ENCODE measurements at places on chromosomes 5 and 9.
A peak's percentile ranks its signal among the peaks of the same experiment; 100 is the strongest.

GRCh38 chr5:168317521-168318147, 26.2 kb downstream of the WWC1 start:
- peak; percentile 90 for ATAC-seq

DNA sequence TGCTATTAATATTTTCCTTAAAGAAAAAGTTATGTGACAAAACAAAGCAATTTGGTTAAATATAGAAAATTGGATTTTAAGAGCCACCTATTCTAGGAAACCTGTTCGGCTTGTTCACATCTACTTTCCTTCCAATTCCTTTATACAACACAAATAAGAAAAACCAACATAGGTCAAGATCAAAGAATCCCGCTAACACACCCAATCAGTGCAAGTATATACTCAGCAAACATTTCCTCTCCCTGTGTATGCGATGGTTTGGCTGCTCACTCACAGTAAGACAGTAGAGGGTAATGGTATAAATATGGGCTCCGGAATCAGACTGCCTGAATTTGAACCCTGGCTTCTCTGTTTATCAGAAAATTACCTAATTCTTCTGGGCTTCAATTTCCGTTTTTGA, 757.5 kb upstream of the ZNF608 start:
- no peak for ATAC-seq

DNA sequence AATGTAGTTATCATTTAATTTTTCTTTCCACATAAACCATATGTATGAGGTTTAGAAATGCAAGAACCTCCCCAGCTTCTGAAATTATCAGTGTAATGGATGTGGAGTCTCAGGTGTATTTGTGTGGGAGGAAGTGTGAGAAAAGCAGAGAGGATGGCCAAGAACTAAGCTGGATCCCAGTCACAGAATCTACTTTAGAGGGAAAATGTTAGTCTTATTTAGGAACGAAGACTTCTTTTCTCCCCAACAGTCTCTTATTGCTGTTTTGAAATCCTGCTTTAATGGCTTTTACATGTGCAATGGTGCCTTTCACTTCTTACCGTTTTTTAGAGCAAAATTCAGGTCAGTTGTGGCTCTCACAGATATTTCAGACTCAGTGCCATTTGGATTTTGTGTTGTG, 3.0 kb downstream of the EQTN start:
- no peak for ATAC-seq

GRCh38 chr5:52073993-52074689, 690.9 kb downstream of the ISL1 start:
- no peak for ATAC-seq

DNA sequence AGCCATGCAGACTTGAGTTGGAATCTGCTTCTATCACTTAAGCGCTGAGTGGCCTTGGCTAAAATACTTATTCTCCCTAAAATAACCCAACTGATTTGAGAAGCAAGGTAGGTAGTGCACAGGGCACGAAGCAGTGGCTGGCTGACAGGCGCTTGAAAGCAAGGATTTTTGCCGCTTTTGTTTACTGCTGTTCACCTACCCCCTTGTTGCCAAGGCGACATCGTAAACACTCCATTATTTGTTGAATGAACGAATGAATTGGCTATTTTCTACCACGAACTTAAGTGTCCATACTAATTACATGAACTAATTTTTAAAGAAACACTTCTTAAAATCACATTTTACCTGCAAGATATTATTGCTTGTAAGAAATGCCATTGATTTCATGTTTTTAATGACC, 98.0 kb downstream of the ANKH start:
- ATAC-seq: no peak

DNA sequence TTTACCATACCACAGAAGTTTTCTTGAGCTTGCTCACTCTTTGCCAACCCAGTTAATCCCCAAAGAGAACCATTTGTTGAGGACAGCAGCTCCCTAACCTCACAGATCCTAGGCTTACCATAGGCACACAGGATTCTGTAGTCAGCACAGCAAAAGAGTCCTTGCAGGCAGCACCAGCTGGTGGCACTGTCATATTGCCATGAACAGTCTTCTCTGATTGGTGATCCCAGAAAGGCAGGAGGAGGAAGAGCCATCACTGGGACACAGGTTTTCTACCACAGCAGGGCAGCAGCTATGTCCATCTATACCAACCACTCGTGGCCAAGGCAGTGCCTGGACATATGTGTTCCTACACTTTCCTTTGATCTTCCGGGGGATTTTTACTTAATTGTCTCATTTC, 297.1 kb upstream of the CD180 start:
- peak; percentile 67 for ATAC-seq

GRCh38 chr9:92378865-92379560, 25.4 kb downstream of the OGN start:
- peak; percentile 87 for ATAC-seq

DNA sequence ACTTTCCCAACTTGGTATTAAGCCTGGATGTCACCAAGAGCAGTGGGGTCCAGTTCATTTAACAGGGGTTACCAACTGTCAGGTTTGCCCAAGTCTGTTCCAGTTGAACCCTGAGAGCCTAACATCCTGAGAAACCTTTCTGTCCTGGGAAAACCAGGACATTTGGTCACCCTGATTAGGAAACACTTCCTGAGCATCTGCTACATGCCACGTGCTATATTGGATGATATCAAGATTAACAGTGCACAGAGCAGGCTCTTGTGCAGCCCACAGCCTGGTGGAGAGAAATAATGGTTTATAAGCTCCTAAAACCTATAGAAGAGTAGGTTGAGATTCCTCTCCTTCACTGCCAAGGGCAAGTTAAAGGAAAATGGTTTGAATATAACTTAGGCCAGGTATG, 102.9 kb upstream of the RAD23B start:
- ATAC-seq: no peak

GRCh38 chr5:2900360-2900759, 148.9 kb upstream of the IRX2 start:
- no peak for ATAC-seq

GRCh38 chr9:85554349-85554748, 187.4 kb downstream of the AGTPBP1 start:
- ATAC-seq: no peak

Data from motor neuron (in vitro differentiated cells).